AG09309 (cell line): ENCODE measurements at places on chromosomes 3 and 15.

- DNase-seq: no peak
Measured at GRCh38 chr3:45178183-45179023, 32.2 kb upstream of the CDCP1 start.

- no peak for DNase-seq
Measured at GRCh38 chr3:190260301-190260700, 61.9 kb downstream of the CLDN1 start.

GRCh38 chr3:54206874-54207273, 84.5 kb downstream of the CACNA2D3 start:
- DNase-seq: no peak

- DNase-seq: no peak
Measured at GRCh38 chr15:34889476-34889875, 80.1 kb downstream of the AQR start.
